Right cardiac atrium (tissue), 5 donors: ENCODE measurements at places on chromosomes 4 and X. TPM values are rescaled to one million over a fixed set of nuclear protein-coding genes. Genes with fewer than 3 reads are reported as not detected.

GRCh38 chrX:67500617-67501016 is 43.2 kb upstream of the AR start:
- DNase-seq, result no peak

GRCh38 chr4:61374447-61374891 is 174.3 kb downstream of the ADGRL3 start:
- DNase-seq, result no peak

DNA sequence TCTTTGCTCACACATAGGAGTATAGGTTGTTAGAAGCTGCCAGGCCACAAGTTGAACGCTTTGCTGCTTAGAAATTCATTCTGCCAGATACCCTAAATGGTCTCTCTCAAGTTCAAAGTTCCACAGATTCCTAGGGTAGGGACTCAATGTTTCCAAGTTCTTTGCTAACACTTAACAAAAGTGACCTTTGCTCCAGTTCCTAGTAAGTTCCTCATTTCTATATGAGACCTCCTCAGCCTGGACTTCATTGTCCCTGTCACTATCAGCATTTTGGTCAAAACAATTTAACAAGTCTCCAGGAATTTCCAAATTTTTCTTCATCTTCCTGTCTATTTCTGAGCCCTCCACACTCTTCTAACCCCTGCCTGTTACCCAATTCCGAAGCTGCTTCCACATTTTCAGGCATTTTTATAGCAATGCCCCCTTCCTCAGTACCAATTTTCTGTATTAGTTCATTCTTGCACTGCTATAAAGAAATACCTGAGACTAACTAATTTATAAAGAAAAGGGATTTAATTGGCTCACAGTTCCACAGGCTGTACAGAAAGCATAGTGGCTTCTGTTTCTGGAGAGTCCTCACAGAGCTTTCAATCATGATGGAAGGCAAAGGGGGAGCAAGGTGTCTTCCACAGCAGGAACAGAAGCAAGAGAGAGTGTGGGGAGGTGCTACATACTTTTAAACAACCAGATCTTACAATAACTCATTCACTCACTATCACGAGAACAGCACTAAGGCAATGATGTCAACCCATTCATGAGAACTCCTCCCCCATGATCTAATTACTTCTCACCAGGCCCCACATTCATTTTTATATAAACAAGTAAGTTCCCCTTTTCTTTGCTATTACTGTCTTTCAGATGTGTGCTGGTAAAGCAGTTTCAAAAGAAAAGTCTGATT is 11.5 kb upstream of the TLR1 start:
- DNase-seq, result no peak

DNA sequence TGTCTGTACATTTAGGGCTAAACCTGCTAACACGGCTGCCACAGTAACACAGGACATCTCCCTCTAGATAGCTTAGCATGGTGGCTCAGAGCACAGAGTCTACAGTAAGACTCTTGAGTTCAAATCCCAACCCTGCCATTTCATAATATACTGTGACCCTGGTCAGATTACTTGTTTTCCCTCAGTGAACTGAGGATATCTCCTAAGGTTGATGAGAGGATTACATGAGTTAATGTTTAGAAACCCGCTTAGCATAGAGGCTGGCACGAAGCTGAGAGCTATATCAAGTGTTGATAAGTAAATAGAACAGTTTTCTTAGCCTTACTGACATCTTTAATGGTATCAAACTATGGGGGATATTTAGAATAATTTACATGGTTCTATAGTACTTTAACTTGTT is 37.2 kb downstream of the CASP3 start:
- no peak for DNase-seq

DNA sequence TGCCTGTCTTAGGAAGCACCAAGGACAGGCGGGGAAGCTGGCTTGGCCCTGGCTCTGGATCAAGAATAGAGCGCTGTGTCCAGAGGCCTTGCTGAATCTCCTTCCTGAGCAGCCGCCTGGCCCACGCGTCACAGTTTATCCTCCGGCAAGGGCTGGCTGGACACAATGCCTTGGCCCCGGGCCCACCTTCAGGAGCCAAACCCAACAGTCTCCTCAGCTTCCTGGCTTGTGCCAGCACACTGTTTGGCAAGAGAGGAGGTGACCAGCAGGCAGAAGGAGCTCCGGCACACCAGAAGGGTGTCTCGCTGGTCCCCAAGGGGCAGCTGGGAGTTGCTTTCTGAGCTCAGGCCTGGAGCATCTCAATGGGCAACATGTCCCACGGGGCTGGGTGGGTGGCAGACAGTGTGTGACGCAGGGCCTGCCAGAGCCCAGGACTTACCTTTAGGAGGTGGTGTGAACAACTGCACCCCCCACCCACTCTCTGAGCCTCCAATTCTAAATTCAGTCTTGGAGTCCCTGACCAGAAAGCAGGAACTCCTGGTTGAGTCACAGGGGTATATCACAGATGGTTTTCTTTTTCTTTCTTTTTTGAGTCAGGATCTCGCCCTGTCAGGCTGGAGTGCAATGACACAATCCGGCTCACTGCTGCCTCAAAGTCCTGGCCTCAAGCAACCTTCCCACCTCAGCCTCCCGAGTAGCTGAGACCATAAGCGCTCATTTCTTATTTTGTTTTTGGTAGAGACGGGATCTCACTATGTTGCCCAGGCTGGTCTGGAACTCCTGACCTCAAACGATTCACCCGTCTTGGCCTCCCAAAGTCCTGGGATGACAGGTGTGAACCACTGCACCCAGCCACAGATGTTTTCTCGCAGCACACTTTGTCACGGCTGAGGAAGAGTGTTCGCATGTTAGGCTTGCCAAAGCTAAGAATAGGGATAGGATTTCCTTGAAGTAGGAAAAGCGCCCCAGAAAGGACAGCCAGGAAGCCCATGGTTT is 361.2 kb downstream of the BCOR start:
- peak; percentile 92 for DNase-seq

IL15 gene
- total RNA-seq, result 4.7 TPM

TBC1D8B gene
- total RNA-seq, result 4.1 TPM

REPS2 gene
- 8.1 TPM for total RNA-seq
